Stimulated activated CD8-positive, alpha-beta memory T cell treated with anti-CD3 and anti-CD28 coated beads, Interleukin-12 subunit alpha, Interleukin-12 subunit beta, amount 100 ng/mL, for 1 hour (primary cell): ENCODE measurements at places on chromosomes 4 and X.
A peak's percentile ranks its signal among the peaks of the same experiment; 100 is the strongest.

DNA sequence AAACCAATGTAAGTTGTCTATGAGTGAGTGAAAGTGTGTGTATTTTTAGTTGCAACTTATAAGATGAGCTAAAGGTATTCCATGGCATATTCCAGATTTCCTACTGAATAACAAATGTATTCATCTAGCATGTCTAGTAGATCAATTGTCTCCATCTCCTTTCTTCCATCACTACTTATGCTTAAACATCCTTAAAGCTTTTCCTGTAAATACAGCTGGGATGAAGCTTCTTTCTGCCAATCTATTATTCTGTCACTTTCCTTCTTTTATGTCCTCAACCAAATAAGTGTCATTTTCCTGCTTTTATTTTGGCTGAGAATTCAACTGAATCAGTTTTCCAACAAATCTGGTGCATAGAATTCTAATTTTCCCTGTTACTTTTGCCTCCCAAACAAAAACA lies 136.3 kb downstream of the COL25A1 start:
- no peak for DNase-seq

DNA sequence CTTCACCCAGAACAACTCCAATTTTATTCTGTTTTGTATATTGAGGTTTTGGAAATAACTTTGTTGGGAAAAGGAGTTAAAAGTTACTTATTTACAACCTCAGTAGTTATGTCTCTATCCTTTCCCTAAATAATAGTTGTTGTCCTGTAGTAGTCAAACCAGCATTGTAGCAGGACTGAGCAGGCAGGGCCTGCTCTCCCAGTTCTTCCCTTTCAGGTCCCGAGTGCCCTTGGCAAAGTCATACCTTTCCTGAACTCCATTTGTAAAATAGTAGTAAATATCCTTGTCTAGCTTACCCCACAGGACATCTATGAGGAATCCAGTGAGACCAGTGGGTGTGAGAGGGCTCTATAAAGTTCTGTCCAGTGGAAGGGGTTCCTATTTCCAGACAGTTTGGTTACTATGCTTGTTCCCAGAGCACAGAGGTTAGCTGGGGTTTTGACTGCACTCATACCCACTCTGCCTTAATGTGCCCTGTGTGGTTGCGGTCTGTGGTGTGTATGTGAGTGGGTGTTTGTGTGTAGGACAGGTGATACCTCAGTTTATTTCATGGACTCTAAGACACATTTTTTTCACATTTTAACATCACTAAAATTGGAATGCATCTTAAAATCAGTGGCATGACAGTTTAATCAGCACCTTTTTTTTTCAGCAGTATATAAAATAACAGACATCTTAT lies 136.3 kb downstream of the AMMECR1 start:
- no peak for DNase-seq

DNA sequence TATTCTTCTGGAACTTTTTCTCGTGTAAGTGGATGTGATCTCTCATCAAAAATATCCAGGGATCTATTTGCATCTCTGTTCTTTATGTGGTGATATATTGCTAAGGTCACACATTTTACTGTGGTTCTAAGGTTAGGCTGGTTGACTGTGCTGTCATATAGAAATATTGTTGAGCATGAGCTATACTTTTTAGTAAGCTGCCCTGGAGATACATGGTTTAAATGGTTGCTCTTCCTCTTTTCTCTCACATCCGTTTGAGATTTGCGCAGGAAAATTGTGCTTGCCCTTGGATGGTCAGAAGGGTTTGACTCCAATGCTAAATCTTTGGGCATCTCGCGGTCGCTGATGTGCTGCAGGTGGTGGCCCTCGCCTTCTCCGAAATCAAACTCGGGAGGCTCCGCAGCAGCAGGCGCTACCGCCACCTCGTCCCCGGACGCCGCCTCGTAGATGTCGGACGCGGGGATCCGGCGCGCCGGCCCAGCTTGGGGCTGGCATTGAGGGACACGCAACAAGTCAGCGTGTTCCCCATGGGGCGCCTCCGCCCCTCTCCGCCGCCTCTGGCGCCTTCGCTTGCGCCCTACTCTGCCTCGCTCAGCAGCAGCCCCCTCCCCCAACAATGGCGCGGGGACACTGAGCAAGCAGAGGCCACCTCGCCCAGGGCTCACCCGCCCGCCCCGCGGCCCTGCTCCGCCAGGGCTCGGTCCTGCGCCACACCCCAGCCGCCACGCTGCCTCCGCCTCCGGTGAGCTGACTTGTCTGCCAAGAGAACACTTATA lies 154.5 kb downstream of the MSN start:
- DNase-seq, result peak; percentile 1

DNA sequence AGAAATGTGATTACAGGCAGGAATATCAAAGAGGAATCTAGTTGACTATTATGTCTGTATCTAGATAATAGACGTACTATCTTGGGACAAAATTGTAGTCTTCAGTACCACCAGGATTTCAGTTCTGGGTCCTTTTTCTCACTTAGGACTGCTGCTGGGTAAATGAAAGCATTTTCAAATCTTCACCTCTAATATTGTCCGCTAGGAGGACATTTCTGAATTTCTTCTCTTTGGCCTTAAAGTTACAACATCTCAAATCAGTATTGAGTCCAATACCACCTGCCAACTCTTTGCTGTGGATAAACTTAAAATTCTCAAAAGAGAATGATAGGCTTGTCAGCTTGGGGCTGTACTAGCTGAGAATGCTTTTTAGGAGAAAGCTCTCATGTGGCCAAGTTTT lies 6.0 kb downstream of the FGF16 start:
- DNase-seq, result no peak

DNA sequence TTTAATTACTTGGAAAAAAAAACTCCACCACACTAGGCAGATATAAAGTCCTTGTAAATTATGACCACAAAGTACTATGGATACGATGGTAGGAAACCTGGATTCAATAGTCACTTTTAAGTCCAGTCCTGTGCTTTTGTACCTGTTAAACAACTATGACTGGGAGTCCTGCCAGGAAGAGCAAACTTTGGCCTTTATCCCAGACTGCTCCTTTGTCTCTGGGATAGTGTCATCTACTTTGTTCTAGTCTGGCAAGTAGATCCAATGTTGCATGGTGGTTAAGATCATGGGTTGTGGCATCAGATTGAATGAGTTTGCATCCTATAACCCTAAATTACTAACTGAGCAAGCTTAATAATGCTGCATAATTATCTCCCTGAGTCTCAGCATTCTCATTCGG lies 175.3 kb upstream of the FGF13 start:
- no peak for DNase-seq

- DNase-seq, result no peak
These were observed 4.7 kb upstream of the FAM241A start for GRCh38 chr4:112140536-112140935.

- no peak for DNase-seq
These were observed 260.4 kb downstream of the GALNTL6 start for GRCh38 chr4:172073590-172073989.

- no peak for DNase-seq
These were observed 87.6 kb downstream of the DCUN1D4 start for GRCh38 chr4:51930557-51930956.

GRCh38 chr4:95547715-95548471 lies 880 bp downstream of the UNC5C start:
- DNase-seq, result no peak

- DNase-seq, result no peak
These were observed 72.9 kb downstream of the MAOA start for GRCh38 chrX:43728966-43729365.

DNA sequence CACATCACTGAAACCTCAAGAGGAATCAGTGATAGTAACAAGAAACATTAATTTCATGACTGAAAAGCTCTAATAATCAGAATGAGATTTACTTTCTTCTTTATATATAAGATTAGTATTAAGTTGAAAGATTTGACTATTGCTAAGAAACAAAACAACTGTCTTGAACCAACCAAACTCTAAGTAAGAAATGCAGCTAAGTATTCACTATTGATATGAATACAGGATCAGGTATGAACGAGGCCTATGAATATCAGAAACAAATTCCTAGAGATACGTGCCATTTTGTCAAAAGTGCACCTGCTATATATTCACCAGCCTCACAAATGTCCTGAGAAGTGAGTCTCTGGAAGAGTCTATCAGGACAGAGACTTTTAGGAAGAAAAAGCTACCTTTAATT lies 32.1 kb downstream of the GATB start:
- DNase-seq, result no peak

DNA sequence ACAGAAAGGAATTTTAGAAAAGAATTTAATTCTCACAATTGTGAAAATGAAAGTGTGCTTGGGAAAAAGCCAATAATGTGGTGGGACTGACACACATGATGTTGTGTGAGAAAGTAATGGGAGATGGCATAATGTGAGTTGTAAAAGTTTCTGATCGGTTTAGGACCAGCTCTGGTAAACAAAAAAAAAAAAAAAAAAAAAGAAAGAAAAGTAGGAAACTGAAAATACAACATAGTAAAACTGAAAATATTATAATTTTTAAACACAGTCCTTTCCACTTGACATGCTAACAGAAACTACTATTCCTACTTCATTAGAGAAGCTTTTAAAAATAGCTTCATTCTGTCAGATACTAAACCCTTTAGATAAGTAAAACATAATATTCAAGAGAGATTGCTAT lies 28.2 kb downstream of the RAP1GDS1 start:
- no peak for DNase-seq

DNA sequence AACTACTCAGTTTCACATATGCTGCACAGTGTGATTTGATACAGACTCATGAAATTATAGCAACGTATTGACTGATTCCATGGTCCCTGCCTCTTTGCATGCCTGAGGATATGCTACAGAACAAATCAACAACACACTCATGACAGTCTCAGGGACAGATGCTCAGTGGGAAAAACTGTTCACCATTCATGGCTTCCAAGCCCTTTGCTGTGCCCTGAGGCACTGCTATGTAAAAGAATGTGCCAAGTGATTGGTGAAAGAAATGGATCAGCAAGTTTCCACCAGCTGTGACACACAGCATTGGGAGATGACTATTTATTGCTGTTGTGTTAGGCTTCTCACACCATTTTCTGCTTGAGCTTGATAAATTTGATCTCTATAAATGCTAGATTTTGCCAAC lies 825.6 kb upstream of the INTU start:
- DNase-seq, result no peak

DNA sequence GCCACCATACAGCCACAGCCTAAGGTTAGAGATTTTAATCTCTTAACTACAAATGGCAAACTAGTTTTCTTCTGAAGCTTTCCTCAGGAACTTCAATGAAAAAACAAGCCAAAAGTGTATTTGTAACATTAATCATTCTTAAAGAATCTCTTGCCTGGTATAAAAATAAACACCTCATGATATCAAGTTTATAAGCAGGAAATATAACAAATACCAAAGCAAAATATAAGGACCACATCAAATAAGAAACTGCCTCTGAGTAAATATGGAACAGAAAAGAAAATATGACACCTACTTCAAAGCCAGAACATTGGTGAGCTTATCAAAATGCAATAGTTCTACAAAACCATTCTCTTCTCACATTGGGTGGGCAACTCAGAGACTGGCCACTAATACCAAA lies 89.9 kb downstream of the GPC4 start:
- DNase-seq, result no peak

GRCh38 chr4:85658766-85659439 lies 184.0 kb downstream of the ARHGAP24 start:
- DNase-seq, result no peak

GRCh38 chr4:36241771-36242170 lies 2.5 kb downstream of the ARAP2 start:
- no peak for DNase-seq

DNA sequence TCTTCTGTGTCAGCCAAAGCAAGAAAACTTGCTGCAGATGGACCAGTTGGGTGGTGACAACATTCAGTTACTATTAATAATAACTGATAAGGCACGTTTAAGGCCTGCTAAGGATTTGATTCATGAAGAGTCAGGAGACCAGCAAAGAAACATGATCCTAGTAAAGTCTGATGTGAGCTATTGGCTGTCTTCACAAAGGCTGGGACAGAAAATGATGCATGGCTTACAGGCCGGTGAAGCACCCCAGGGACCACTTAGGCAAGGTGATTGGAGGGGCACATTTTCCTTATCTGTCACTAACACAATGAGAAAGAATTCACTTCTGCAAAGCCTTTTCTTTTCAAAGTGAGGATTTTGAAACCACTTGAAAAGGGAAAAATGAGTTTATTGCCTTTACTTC lies 65.4 kb upstream of the TRPC3 start:
- no peak for DNase-seq

GRCh38 chr4:6198278-6198677 lies 2.1 kb downstream of the JAKMIP1 start:
- DNase-seq, result no peak

GRCh38 chrX:81195259-81195658 lies 6.5 kb downstream of the HMGN5 start:
- DNase-seq, result no peak

DNA sequence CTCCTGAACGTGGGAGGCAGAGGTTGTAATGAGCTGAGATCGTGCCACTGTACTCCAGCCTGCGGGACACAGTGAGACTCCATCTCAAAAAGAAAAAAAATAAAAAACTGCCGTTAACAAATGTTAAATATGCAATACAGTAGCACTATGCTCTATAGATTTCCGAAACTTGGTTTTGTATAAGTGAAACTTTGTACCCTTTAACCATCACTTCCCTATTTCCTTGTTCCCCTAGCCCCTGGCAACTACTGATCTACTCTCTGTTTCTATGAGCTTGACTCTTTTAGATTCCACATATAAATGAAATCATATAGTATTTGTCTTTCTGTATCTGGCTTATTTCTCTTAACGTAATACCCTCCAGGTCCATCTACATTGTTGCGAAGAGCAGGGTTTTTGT lies 74.1 kb downstream of the TAB3 start:
- no peak for DNase-seq
